ENCODE measurements at places on chromosomes 11 and 22. TPM values are rescaled to one million over a fixed set of nuclear protein-coding genes. Genes with fewer than 3 reads are reported as not detected.

UCP2 gene
- total RNA-seq: 80.9 TPM

SPDYC gene
- not detected for total RNA-seq

OLFML1 gene
- total RNA-seq: not detected

SAA2 gene
- not detected for total RNA-seq

PVALB gene
- total RNA-seq: not detected

KCNJ4 gene
- 0.14 TPM for total RNA-seq

Measured in A549 treated with DMSO at 1 μM for 4 hours (cell line).